ENCODE measurements at places on chromosomes 4 and X. TPM values are rescaled to one million over a fixed set of nuclear protein-coding genes. Genes with fewer than 3 reads are reported as not detected.

The MEPE gene
- total RNA-seq: not detected

The SLC9A6 gene
- 12.7 TPM for total RNA-seq

The GATA1 gene
- not detected for total RNA-seq

The USP26 gene
- not detected for total RNA-seq

The UGT2B17 gene
- total RNA-seq: 561 TPM

The TCEAL6 gene
- not detected for total RNA-seq

The THAP6 gene
- total RNA-seq: 11.0 TPM

The NAP1L5 gene
- 2.4 TPM for total RNA-seq

The CHIC2 gene
- 26.2 TPM for total RNA-seq

The TENM3 gene
- total RNA-seq: 1.6 TPM

The DDX53 gene
- total RNA-seq: not detected
